ENCODE measurements at places on chromosomes 3 and 15.

GRCh38 chr3:195247863-195248189 is 23.1 kb downstream of the XXYLT1 start:
- no peak for DNase-seq

- DNase-seq: no peak
These were observed 27.3 kb downstream of the CCR3 start for GRCh38 chr3:46269556-46269955.

GRCh38 chr15:32870240-32871033 is 152.6 kb downstream of the GREM1 start:
- no peak for DNase-seq

- DNase-seq: no peak
These were observed 53.8 kb downstream of the STAG1 start for GRCh38 chr3:136698361-136698760.

DNA sequence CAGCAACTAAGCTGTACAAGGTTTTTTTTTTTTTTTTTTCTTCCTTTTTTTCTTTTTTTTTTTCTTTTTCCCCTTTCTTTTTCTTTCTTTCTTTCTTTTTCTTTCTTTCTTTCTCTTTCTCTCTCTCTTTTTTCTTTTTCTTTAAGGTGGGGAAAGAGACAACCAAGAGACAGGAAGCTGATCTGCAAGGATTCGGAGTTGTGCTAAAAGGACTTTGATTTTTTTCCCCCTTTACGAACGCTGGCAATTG is 148 bp downstream of the RBMS3 start:
- no peak for DNase-seq

DNA sequence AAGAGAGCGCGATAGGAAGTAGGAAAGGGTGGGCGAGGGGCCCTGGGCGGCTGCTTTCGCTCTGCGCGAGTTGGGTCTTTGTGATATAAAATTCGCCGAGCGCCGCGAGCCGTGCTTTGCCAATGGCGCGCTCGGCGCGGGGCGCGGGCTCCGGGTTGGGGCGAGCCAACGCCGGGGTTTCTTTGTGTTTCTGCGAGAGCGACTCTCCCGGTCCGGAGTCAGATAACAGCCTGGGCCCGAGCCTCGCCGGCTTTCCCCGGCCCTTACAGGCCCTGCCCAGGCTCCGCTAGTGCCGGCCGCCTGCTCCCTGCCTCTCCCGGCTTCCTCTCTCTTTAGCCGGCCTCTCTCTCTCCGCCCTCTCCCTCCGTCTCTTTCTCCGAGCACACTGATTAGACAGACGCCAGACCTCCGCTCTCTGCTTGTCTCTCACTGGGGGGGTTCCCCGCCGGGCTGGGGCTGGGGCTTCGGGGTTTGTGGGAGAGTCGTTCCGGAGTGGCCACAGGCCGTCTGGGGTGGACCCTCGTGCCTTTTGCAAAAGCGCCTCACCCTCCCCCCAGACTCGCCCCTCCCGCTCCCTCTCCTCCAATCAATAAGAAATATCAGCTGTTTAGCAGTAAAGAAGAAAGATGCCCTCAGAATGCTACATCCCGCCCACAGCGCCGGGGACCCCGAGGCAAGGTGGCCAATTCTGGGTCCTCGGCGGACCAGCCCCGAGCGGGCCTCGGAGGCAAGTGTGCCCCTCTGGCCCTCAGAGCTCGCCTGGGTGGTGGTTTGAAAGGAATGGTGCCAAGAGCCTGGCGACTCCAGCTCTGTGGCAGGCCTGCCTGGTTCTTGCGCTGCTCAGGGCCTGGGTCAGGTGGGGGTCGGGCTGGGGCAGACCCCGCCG is 2.9 kb downstream of the NR2F2 start:
- DNase-seq: no peak

GRCh38 chr15:81032818-81033217 is 32.1 kb downstream of the TLNRD1 start:
- no peak for DNase-seq
